Hindlimb muscle (tissue), 1 donor: ENCODE measurements at places on chromosomes 4 and X. TPM values are rescaled to one million over a fixed set of nuclear protein-coding genes. Genes with fewer than 3 reads are reported as not detected.
A peak's percentile ranks its signal among the peaks of the same experiment; 100 is the strongest.

The LYAR gene
- polyA plus RNA-seq: 11.1 TPM

DNA sequence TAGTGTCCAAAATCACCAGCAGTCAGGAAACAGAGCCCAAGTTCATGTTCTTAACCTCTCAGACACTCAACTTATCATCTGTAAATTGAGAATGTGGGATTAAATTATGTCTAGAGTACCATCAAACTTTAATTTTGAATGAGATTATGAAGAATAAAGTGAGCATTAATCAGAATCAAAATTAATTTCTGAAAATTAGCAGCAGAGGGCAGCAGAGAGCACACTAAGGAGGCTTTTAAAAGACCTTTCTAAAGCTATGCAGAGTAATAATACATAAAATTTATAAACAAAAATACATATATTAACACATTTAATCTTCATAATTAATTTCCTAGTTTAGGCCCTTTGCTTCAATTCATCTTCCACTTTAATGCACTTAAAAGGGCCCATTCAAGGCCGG lies 7.1 kb downstream of the TASL start:
- no peak for DNase-seq

GRCh38 chrX:40329616-40330015 lies 231.9 kb upstream of the BCOR start:
- DNase-seq: no peak

DNA sequence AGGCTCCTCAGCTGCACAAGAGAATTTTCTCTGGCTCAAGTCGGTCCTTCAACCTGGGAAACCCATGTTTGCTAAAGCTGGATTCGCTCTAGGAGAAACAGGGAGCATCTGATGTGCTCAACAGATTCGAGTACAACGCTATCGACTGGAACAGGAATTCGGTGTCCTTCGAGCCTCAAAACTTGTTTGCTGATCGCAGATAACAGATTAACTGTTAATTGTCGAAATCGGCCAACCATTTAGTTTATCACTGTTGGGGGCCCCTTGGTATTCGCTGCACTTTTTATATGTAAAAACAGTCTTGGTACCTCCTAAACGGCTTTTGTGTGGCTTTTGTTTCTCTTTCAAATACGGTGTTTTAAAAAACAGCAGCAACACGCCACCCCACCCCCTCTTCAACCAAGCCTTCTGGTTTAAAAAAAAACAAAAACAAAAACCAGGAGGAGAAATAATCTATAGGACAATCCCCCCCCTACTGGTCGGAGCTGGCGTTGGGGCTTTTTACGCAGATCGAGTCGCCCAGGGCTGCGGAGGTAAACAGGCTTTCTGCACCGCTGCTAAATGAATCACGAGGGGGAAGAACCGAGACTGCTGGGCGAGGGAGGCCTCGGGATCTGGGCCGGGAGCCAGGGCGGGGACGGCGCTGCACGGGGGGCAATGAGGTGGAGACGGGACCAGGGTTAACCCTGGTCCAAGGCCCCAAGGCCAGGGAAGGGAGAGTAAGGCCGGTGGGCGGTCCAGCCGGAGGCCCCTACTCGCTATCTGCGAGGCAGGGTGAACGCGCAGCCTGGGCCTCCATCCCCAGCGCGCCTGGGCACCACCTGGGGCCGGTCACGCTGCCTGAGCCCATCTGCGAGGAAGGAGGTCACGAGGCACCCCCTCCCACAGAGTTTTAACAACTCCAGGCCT lies 71.7 kb upstream of the BCOR start:
- peak; percentile 73 for DNase-seq

DNA sequence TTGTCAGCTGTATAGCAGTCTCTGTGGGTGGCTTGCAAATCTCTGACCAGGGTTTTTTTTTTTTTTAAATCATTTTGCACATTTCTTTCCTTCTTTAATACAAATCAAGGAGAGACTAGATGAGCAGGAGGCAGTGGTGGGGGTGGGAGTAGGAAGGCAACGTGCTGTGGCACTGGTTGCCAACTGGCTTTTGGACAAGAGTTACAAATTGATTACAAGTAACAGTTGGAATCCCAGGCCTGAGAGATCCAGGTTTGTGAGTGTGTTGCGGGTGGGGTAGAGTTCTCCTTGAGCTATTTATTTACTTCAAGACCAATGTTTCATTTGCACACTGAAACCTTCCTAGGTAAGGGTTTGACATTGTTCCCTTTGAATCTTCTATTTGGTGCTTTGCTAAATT lies 325.3 kb downstream of the AFF2 start:
- no peak for DNase-seq

GRCh38 chr4:74665346-74665745 lies 129.0 kb downstream of the BTC start:
- DNase-seq: no peak

DNA sequence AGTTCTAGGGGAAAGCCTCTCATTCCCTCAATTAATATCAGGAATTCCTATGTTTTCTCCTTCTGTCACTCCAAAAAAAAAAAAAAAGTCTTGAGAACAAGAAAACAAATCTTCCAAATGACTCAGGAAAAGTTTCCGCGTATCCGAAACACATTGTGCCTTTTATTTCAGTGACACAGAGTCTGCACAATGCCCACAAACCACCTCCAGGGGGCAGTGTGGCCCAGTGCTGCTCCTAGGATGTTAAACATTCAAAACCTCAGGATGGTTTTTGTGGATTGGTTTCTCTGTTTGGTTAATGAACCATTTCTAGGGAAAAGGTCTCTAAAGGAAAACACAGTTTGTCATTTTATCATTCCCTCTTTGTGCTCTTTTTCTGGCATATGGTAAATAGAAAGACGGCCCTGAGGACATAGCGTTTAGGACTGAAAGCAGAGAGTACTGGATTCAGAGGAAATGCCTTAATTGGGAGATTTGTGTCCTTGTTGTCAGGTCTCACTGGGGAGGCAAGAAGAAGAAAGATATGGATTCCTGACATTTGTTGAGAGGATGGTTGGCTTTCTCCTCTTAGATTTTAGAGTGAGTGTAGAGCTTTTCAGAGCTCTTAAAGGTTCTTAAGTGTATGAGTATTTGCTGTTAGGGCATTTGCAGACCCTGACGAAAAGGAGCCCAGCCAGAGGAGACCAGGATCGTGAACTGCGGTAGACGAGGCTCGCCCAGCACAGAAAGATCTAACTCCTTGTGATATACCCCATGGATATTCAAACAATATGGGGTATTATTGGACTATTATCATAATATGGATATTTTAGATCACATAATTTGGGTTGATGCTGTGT lies 65.7 kb upstream of the MAP9 start:
- peak; percentile 84 for DNase-seq

DNA sequence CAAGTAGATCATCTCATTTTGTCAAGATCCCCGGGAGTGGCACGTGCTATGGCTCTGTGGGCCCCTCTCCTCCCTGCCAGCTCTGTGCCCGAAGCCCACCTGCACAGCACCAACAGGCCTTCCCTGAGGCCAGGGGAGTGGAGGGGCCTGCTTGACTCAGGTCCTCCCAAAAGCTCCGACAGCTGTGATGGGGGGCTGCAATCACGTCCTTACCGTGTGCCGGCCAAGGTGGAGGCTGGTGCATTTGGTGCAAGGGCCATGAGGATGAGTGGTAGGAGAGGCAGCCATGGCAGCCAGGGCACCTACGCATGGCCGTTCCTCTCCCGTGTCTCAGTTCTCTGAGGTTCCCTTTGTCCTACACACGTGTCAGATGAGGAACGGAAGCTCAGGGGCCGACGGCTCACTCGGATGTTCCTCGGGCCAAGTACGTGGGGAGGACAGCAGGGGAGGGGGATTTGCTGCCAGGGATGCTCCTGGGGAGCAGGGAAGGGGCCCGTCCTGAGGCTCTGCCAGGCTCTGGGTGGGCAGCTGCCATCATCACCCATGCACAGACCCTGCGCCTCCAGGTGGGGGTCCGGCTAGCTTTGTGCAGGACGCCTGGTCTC lies 95.8 kb downstream of the HMX1 start:
- no peak for DNase-seq

DNA sequence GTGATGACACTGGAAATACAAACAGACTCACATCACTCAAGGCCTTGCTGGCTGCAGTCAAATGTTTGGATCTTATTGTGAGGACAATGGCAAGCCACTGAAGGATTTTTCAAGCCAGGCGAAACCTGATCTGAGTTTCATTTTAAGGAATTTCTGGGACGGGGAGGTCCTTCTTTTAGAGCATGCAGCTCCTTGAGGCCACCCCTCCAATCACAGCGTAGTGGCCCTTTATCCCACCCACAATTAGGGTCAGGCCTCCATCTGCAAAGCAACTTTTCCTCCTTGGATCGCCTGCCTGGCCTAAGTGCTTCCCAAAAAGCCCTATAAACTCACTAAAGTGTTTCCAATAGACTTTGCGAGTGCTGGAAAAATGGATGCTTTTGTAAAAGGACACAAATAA lies 115.5 kb downstream of the EFHC2 start:
- DNase-seq: peak; percentile 15

GRCh38 chr4:55214172-55214571 lies 88.8 kb upstream of the KDR start:
- no peak for DNase-seq

DNA sequence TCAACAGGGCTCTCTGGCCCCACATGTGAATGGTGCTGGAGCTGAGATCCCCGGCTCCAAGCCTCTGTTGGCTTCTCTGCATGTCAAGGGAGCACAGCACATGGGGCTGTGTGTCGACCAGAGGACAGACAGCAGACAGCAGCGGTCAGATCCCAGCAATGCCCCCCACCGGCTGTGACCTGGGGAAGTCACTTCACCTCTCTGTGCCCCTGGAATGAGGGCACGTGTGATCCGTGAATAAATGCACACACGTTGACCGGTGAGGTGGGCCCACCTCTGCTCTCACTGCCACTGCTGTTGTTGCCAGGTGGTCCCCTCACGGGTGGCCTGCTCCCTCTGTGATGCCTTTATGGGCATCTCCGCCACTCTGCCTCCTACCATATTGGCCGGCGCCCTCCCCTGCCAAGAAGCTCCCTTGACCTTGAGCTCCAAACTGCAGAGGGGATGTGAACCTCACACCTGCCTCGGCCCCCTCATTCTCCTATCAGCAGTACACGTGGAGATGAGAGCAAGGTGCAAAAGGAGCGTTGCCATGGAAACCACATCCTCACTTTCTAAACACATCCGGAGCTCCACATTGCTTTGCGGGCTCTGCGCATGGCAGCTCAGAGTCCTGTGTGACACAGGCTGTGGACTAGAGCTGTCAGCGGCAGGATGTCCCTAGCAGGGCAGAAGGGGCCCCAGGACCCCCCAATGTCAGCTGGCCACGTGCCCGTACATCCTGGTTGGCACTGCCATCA lies 75.4 kb downstream of the ABLIM2 start:
- no peak for DNase-seq

DNA sequence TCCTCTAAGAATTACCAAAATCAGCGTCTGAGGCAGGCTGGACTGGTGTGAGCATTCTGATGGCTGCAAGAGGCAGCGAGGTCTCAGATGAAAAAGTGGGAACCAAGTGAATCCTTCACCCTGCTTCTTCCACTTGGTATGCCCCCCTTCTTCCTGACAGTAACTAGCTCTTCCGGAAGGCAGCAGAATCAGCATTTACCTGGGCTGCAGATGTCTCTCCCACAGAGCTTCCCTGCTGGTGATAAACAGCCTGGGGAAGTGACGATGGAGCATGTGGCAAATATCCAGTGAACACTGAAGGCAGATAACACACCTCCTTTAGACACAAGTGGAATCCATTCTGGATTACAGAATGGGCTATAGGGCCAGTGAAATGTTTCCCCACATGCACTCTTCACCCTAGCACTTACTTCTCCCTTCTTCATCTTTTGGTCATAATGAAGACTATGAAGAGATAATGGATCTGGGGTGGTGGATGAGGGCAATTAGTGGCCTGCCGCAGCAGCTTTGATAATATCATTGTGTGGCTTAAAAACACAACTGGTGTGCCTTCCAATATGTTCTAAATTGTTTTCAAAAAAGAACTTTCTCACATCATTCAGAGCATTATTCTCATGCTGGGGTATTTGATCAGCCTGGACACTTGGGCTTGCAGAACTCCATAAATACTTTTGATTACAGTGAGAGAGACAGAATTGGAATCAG lies 60.8 kb upstream of the TBC1D9 start:
- no peak for DNase-seq

DNA sequence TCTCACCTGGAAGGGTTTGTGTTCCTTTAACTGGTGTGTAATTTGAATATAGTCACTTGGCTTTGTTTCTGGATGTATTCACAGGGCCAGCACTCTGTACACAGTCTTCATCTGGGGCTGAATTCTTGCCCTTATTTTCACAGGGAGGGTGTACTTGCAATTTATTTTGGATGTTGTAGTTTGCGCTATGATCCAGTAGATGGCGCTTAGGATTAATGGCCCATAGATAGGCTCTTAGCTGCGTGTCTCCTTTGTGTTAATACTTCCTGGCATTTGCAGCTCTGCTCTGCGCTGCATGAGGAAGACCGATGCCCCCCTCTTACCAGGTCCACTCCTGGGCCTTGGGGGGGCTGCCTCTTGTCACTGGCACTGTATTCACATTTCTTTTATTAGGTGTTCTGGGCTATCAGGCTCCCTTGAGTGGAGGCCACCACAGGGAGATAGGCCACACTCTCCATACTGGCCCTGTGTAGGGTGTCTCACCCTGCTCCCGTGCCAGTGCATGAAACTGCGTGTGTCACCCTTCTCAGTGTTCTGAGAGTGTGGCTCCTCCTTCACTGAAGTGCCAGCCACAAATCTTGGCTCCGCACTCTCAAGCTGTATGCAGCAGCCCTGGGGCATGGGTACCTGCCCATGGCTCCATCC lies 562.2 kb downstream of the ZIC3 start:
- no peak for DNase-seq

GRCh38 chrX:40448793-40449192 lies 132.0 kb upstream of the ATP6AP2 start:
- no peak for DNase-seq

- DNase-seq: no peak
These were observed 67.5 kb downstream of the ZFYVE28 start for GRCh38 chr4:2350982-2351381.

DNA sequence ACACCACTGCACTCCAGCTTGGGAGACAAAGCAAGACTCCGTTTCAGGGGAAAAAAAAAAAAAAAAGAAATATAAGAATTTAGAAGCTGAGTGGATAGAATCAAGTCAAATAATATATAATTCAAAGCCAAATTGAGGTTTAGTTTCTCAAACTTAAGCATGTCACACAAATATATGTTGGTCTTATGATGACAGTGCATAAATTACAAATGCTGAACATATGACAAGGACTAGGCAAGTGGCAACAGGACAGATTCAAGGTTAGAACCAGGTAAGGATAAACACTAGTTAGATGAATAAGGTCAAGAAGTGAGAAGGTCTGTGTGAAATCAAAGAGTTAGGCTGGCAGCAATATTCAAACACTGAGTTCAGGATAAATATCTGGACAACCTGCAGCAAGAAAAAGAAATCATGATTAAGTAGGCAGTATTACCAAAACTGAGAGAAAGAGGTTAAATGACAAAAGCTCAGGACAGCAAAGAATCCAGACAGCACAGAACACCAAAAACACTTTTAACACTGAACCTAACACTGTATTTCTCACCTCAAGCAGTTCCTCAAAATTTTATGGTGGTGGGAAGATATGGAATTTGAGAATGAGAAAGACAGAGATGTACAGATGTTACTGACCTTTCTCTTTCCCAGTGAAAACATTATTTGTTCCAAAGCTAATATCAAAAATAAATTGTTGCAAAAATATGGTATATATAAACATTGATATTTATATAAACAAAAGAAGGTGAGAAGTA lies 45.4 kb downstream of the ANKRD17 start:
- DNase-seq: no peak
